Activated T-cell treated with anti-CD3 and anti-CD28 coated beads, Interleukin-2, amount 50 U/mL, for 72 hours (primary cell): ENCODE measurements at places on chromosomes 3 and 15. TPM values are rescaled to one million over a fixed set of nuclear protein-coding genes. Genes with fewer than 3 reads are reported as not detected.

The ANKUB1 gene
- not detected for total RNA-seq

GRCh38 chr3:56980798-56981390, 79.6 kb upstream of the SPATA12 start:
- DNase-seq, result peak; percentile 76
- H3K36me3 ChIP-seq, result no peaks in the 10 kb centered on the region
- H3K4me3 ChIP-seq, result peak overlapping the region; percentile 46
- peaks cover 41% of the 10 kb centered on the region for H3K4me1 ChIP-seq
- H3K27me3 ChIP-seq, result no peaks in the 10 kb centered on the region

GRCh38 chr3:69439643-69440270, 53.9 kb upstream of the FRMD4B start:
- peaks cover 12% of the 10 kb centered on the region for H3K27me3 ChIP-seq
- no peak for DNase-seq
- H3K4me1 ChIP-seq, result peaks cover 80% of the 10 kb centered on the region
- no peak overlapping the region for H3K4me3 ChIP-seq
- no peak overlapping the region for H3K27ac ChIP-seq
- H3K36me3 ChIP-seq, result no peaks in the 10 kb centered on the region

GRCh38 chr3:160698599-160699195, 21.7 kb downstream of the ARL14 start:
- no peaks in the 10 kb centered on the region for H3K27me3 ChIP-seq
- DNase-seq, result no peak
- H3K27ac ChIP-seq, result no peak overlapping the region
- H3K4me3 ChIP-seq, result no peak overlapping the region
- H3K4me1 ChIP-seq, result peaks cover 6% of the 10 kb centered on the region
- H3K36me3 ChIP-seq, result no peaks in the 10 kb centered on the region

DNA sequence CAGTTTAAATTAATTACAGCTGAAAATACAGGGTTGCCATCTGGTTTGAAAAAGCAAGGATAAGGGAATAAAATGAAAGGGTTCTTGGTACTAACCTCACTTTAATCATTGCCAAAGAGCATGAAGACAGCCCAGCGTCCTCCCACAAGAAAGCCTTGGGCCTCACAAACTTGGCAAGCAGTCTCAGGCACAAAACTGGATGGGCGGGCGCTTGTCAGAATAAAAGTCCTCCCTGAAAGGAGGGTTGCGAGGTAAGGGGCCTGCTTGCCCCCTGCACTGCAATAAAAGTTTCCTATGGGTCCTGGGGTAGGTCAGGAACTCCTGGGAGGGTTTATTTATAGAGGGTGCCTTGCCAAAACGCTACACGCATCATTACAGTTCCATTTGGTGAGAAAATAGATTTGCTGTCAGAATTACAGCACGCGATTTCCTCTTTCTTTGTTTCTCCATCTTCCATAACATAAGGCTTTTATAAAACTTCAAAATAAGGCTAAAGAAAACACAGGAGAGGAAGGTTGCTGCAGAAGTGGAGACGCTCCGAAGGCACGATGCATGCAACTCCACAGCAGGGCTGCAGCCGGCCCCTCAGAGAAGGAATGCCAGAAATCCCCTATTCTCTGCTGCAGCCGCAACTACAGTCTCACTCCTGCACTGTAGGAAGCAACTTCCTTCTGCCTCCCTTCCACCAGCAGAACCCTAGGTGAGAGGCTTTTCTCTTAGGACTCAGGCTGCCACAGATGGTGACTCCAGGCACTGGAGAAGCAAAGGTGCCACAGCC, 61.3 kb downstream of the VGLL4 start:
- peak overlapping the region; percentile 56 for H3K4me3 ChIP-seq
- no peak overlapping the region for H3K27ac ChIP-seq
- H3K36me3 ChIP-seq, result no peaks in the 10 kb centered on the region
- H3K4me1 ChIP-seq, result peaks cover 60% of the 10 kb centered on the region
- H3K27me3 ChIP-seq, result no peaks in the 10 kb centered on the region

The CPEB1 gene
- 0.48 TPM for total RNA-seq

- H3K4me1 ChIP-seq, result peaks cover 34% of the 10 kb centered on the region
- DNase-seq, result no peak
- H3K27ac ChIP-seq, result no peak overlapping the region
- no peaks in the 10 kb centered on the region for H3K36me3 ChIP-seq
These were observed 35.7 kb upstream of the SPSB4 start for GRCh38 chr3:141015481-141015880.

DNA sequence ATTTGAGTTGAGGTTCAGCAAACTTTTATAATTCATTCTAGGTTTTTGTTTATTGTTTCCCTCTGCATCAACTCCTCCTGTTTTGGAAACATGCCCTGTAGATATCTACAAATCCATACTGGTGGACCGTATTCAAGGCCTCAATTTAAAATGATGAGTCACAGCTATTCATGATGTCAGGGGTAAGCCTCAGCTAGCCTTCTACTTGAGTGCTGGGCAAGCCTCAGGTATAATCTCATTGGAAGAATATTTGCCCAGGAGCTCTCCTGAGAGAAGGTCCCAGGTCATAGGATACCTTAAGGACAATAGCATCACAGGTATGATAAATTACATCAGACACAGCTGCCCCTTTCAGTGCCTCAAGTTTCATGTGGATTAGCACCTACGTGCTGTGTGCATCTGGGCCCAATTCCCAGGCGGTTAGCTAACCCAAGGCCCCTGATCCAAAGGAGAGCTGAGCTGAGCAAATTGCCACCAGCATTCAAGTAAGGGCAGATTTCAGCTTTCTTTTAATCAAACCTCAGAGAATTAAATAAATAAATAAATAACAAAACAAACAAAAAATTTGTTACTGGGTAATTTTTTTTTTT, 87.5 kb downstream of the KCNMB2 start:
- DNase-seq, result no peak
- no peaks in the 10 kb centered on the region for H3K27me3 ChIP-seq
- no peaks in the 10 kb centered on the region for H3K4me1 ChIP-seq

- peaks cover 4% of the 10 kb centered on the region for H3K36me3 ChIP-seq
- H3K27me3 ChIP-seq, result peaks cover 6% of the 10 kb centered on the region
- peak overlapping the region; percentile 95 for H3K27ac ChIP-seq
- H3K4me1 ChIP-seq, result peaks cover 37% of the 10 kb centered on the region
These were observed 31.6 kb downstream of the LRIG1 start for GRCh38 chr3:66469220-66469640.
